ENCODE measurements at places on chromosomes 16 and 17. TPM values are rescaled to one million over a fixed set of nuclear protein-coding genes. Genes with fewer than 3 reads are reported as not detected.

Gene CHTF8
- total RNA-seq, result 98.0 TPM

DNA sequence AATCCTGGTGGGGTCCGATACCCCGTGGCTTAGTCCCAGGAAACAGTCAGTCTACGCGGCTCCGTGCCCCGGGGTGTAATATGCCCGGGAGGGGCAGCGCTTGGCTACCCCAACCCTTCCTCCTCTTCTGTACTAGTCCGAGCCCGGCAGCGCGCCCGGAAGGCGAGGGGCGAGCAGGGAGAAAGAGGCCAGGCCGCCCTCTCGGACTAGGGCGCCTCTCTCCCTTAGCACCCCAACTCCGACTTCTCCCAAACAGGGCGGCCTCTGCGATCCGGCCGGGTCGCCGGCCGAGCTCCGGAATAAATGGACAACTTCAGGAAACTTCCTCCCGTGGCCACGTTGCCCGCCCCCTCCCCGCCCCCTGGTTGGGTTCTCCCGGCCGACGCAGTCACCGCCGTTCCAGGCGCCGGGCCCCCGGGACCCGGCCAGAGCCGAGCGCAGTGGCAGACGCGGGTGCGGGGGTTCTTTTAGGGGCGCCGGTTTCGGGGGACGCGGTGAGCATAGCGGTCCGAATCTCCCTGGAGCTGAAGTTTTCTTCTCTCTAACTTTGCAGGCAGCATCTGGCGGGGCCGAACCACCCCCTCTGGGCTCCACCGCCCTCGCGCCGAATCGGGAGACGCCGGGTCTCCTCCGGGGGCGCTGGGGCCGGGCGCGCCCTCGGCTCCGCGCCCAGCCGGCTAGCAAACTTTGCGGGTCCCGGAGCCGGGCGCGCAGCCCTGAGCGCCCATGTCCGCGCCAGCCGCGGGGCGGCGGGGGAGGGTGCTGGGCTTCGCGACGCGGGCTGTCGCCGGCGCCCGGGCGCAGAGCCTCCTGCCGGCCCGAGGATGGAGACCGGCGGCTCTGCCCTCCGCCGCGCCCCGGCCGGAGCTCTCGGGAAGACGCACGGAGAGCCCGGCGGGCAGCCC lies at the start of gene SDK2:
SDK2 (minus strand) TSS at position 301 of the 905 bp plus-strand sequence. CDS start 357 bp downstream, outside the sequence.
- no peak for DNase-seq

Gene RUNDC3A
- total RNA-seq, result 1.4 TPM

DNA sequence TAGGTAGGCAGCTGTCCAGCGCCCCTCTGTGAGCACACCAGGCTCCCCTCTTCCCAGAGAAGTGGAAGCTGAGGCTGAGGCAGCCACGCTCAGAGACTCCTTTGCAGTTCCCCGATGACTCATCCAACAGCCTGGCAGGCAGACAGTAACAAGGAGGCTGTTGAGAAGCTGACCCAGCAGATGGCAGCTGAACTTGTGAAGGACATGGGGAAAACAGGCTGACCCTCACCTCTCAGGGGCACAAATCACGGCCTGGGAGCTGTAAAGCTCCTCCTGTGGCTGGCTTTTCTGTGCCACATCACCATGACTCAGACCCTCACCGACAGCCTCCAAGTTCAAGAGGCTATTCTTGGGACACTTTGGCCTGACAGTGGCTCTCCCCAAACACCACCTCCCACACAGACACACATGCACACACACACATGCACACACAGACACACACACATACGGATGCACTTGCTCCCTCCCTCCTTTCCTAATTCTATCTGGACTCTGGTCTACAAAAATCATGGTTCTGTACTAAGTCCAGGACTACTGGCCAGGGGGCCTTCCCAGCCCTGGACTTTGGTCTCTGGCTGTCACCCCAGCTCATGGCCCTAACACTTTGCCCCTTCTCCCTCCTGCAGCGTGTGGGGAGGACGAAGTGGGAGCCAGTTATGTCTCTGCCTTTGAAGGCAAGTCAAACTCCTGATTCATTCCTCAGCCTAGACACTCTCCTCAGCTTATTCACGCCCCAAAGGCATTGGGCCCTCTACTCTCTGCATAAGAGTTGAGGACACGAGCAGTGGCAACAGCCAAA lies 23.2 kb downstream of the MAP3K14 start:
- DNase-seq, result peak; percentile 82

Gene NPIPA8
- total RNA-seq, result 1.5 TPM

GRCh38 chr16:31386157-31386984 lies 6.8 kb upstream of the ITGAD start:
- no peak for DNase-seq

DNA sequence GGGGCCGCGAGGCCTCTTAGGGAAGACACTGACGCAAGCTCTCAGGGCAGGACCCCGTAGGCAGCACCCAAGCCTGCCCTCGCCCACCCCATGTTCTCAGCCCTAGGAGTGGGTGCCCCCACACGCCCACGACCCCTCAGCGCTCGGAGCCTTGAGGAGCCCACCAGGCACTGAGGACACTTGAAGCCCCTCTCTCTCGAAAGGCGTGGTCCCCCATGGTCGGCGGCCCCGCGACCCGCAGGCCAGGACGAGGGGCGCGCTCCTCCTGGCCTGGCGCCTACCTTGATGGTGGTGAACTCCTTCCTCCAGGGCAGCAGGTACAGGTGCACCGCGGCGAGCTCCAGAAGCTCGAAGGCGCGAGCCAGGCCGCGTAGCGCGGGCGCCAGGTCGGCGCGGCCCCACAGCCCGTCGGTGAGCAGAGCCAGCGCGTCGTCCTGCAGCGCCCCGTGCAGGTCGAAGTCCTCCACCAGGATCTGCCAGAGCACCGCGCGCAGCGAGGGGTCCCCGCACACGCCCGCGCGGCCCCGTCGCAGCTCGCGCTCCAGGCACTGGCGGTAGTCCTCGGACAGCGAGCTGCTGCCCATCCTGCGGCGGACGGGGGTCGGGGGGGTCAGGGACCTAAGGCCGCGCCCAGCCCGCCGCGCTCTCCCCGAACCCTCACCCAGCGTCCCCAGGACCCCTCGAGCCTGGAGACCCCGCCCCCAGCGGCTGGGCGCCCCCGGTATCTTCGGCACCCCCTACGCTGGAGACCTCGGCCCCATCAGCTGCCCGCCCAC lies 668 bp downstream of the SPATA2L start:
- DNase-seq, result peak; percentile 65

- DNase-seq, result no peak
Measured at GRCh38 chr16:27040732-27041131, 26.0 kb upstream of the C16orf82 start.

GRCh38 chr16:75064403-75065148 lies 52.0 kb downstream of the LDHD start:
- peak; percentile 56 for DNase-seq

Gene FOXC2
- total RNA-seq, result 0.92 TPM

DNA sequence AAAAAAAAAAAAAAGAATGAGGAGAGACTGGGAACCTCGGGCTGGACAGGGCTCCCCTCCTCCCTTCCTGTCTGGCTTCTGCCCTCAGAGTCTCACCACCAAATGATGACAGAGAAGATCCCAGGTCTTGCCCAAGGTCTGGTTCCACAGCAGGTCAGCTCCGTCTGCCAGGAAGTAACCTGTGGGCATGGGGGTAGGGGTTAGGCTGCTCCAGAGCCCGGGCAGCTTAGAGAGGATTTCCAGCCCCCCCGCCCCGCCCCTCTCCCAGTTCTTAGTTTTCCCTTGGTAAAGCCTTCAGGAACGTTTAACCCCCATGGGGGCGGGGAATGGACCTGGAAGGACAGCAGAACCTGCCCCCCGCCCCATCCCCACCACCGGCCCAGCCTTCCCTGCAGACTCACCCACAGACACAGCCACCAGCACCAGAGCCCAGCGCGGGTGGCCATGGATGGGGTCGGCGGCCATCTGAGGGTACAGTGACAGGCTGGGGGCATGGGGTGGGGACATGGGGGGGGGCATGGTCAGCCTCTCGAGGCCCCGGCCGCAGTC lies 700 bp downstream of the TLCD2 start:
- no peak for DNase-seq

DNA sequence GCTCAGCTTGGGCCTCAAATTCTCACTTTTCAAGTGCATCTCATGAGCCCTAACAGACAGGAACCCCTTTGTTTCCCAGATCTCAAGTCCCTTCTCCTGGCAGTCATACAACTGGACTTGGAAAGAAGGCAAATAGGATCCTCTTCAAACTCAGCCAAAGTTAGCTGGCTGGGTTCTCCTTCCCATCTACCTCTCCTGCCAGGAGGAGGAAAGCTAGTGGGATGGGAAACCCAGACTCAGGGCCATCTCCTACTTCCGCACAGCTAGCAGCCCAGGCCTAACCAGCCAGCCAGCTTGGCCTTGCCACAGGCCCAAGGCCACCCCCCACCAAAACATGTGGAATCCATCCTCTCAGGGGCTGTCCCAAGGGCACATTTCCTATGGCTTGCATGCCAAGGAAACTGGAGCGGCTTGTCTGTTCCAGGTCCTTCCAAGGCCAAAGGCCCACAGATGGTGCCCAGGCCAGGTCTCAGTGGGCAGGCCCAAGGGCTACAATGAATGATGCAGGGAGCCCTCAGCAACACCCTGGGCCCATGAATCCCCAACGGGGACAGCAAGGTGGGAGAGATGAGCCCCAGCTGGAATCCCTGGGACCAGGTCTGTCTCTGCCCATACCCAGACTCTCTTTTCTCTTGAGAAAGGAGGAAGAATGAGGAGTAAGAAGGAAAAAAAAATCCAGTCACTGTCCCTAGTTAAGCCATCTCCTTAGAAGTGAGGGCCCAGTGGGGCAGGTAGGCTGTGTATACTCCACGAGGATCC lies 1.7 kb downstream of the SMARCD2 start:
- no peak for DNase-seq

DNA sequence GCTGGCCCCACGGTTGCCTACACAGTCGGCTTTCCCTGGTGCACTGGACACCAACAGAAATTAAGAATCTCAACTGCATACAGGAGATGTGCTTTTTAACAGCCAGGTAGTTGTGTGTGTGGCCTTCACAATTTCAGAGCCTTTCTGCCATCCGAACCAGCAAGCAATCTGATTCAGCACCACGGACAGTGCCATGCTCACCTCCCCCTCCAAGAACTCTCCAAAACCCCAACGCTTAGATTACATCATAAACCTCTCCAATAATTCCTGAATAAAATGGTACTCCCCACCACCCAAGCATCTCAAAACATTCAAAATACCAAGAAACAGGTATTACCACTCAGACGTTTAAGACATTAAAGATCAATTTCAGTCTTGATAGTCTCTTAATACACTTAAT lies 31.8 kb downstream of the USP7 start:
- DNase-seq, result peak; percentile 60

DNA sequence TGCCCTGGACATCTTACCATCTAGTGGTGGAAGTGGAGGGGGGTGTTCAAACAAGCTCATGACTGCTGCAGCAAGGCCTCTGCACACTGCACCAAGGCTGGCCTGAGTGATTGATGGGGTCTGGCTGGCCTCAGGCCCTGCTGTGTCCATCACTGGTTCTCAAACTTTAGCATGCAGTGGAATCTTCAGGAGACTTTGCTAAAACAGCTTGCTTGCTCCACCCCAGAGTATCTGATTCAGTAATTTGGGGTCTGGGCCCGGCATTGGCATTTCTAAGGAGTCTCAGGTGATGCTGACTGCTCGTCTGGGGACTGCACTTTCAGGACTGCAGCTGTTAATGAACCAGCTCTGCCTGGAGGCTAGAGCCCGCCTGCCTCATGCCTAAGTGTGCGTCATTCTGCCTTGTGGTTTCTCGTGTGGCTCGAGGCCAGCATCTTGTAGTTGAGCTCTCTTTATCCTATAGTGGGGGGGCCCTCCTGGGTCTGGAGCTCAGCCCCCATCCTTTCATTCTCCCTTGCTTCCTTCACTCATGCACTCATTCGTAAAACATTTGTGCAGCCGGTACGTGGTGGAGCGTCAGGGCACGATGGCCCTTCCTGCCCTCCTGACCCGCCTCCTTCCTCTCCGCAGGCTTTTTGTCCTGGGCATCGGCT lies 4.1 kb downstream of the MGAT5B start:
- no peak for DNase-seq

Gene OR4D1
- not detected for total RNA-seq

Gene HSDL1
- 16.3 TPM for total RNA-seq

DNA sequence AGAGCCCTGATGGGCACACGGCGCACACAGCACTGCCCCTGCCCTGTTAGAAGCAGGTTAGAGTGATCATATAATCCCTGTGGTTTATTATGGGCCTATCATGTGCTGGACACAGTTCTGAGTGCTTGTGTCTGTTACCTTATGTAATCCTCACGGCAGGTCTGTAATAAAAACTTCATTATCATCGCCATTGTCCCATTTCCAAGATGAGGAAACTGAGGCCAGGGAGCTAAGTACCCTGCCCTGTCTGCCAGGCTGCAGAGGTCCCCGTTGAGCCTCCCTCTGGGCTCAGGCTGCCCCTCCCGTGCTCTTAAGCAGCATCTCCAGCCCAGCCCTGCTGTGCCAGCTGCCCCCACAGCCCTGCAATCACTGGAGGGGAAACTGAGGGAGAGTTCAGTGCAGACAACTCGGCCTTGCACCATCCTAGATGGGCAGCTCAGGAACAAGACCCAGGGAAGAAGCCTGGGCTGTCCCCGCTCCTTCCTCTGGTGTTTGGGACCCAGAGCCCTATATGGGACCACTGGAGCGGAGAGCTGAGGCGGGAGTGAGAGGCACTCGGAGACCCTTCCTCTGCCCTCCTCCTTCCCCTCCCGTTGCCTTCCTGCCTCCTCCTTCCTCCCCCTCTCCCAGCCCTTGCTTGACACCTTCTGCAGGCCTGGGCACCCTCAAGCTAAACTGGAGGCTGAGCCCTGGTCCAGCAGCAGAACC lies 42.0 kb downstream of the WNT3 start:
- no peak for DNase-seq

DNA sequence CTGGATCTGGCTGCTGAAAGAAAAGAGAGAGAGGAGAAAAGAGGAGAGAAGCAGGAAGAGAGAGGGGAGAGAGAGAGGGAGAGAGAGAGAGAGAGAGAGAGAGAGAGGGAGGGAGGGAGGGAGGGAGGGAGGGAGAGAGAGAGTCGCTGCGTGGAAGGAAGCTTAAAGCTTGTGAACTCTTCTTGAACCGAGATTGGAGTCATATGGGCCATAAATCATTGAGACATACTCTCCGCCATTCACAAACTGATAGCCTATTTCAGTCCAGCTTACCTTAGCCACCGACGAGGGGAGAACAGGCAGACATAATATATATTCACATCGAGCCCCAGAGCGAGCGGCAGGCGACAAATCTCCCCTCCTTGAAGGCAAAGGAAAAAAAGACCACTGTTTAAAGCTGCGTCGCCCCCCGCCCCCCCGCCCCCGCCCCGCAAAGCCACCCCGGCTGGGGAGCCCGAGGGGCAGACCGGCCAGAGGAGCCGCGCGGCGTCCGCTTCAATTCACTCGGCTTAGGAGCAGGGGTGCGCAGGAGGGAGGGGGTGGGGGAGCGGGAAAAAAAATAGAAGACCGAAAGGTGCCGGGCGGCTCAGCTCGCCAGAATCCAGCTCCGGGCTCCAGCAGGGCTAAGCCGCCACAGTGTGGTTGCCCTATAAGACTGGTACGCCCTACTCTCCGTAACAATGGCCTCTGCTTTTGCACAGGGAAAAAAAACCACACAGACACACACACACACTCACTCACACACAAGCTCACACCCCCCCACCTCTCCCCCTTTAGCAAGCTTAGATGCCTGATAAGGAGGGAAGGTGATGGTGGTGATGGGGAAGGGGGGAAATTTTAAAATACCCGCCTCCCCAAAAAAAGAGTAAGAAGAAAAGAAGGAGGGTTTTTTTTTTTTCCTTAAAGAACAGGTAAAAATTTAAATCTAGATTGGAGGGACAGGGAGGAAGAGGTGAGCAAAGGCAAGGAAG lies 10.6 kb upstream of the HOXB2 start:
- no peak for DNase-seq

- peak; percentile 78 for DNase-seq
Measured at GRCh38 chr17:7308625-7309433, 1.4 kb downstream of the EIF5A start.

All from mucosa of gallbladder (tissue), 1 donor.